Activated T-cell treated with anti-CD3 and anti-CD28 coated beads, Interleukin-2, amount 50 U/mL, for 24 hours (primary cell): ENCODE measurements at places on chromosomes 7 and 10.

DNA sequence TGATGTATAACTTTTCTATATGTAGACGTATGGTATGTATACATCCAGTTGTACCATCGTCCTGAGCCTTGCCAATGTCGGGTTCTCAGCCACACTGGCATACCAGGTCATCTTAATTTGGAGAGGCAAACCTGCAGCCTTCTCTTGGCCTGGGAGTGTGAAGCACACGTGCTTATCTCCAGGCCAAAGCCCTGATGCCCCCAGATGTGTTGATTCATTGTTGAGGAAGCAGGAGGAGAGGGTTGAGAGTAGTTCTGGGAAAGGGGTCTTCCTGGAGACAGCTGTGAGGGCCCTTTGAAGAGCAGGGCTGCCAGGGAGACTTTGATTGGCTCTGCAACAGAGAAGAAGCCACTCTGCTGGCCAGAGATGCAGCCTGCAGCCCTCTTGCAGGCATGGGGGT is 155.6 kb downstream of the ARHGAP21 start:
- DNase-seq = no peak

GRCh38 chr10:53770903-53771302 is 998.3 kb upstream of the MBL2 start:
- no peak for DNase-seq

DNA sequence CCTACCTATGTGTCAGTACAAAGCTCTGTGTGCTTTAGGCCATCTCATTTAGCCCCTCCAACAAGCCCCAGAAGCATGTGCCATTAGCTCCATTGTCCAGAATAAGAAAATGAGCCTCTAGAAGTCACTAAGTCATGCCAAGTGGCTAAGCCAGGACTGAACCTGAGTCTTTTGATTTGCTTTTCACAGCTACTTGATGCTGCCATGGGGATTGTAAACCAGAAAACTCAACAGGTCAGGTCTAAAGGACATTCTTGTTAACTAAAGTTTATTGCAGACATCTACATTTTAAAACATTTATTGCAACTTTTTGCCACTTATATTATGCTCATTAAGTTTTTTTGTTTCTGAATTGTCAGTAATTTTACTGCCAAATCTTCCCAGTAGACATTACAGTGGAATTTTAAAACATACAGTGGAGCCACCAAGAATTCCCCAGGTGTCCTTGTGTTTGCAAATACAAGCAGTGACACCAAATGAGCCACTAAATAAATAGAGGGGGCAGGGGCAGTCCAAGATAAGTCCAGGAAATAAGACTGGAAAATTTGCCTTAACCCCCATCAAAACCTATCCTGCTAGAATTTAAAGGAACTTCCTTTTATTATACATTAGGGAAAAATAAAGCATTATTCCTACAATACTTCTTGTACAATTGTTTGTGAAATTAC is 115.9 kb downstream of the RAPGEF5 start:
- DNase-seq = no peak

DNA sequence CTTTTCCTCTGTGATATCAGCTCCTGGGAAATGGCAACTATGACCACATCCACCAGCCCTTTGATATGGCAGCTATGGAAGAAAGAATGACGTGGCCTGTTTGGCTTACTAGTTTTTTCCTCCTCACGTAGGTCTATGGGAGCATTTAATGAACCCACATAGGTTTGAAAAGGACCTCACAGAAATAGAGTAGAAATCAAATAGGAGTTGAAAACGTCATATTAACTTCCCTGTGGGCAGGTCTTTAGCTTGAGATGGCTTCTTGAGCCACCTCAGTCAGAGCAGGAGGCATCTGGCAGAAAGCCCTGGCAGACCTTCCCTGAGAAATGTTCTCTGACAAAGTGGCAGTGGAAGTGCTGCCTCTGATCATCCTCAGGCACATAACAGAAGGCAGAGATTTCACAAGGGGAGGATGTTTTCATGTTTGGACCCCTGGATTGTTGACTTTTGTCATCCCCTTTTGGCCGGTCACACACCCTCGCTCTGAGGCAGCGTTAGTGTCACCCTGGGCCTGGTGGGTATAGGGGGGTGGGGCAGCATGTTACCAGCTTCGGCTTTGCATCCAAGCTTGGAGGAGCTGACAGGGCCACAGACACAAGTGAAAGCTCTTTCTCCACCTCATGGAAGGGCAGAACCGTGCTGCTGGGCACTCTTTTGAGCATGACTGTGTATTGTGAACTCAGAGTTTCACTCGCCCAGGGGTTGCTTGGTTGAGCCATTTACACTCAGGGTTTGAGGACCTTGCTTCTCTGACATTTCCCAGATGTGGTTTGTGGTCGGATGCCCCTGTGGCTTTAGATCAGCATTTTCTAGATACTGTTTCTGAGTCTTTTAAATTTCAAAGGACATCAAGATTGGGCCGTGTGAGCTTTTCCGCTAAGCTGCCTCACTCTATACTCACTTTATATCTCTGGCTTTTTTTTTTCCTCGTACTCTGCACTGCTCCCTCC is 184.2 kb downstream of the STK31 start:
- peak; percentile 41 for DNase-seq

GRCh38 chr10:4067931-4068561 is 283.0 kb upstream of the KLF6 start:
- DNase-seq = no peak

- DNase-seq = no peak
These were observed 206.5 kb upstream of the PRKCQ start for GRCh38 chr10:6786579-6787031.

DNA sequence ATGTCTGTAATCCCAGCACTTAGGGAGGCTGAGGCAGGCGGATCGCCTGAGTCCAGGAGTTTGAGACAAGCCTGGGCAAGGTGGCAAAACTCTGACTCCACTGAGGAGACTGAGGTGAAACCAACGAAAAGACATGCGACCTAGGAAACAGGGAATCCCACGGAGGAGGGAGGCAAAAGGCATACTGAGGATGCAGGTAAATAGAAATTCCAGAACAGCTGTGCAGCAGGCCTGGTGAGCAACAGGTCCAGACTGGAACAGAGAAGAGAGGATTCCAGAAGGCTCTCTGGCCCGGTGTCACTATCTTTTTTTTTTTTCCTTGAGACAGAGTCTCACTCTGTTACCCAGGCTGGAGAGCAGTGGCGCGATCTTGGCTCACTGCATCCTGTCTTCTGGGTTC is 7.3 kb downstream of the KLRG2 start:
- DNase-seq = no peak

- DNase-seq = no peak
These were observed 241.7 kb upstream of the NEBL start for GRCh38 chr10:21138769-21139340.

DNA sequence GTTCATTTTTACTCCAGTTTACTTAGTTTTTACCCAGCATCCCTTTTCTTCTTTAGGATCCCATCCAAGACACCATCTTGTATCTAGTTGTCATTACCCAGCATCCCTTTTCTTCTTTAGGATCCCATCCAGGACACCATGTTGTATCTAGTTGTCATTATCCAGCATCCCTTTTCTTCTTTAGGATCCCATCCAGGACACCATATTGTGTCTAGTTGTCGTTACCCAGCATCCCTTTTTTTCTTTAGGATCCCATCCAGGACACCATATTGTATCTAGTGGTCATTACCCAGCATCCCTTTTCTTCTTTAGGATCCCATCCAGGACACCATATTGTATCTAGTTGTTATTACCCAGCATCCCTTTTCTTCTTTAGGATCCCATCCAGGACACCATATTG is 63.4 kb upstream of the GJD4 start:
- no peak for DNase-seq

DNA sequence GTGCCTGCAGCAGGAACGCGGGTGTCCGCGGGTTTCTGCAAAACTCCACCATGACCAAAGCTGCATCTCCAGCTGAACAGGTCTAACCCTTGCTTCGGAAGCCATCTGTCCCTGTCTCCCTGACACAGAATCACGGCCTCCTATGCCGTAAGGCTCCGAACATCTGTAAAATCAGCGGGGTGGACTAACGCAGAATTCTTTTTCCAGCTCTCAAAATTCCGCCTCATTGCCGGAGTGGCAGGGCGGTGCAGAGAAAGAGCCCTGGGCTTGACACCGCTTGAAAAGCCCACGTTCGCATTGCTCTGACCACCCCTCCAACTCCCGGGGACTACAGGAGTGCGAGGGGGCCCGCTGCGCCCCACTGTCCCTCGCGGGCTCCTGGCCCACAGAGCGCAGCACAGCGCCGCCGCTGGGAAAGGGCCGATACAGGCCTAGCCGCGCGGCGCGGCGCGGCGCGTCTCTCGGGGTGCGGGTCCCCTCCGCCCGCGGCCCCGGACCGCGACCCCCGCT is 409 bp downstream of the DNMBP start:
- DNase-seq = no peak

DNA sequence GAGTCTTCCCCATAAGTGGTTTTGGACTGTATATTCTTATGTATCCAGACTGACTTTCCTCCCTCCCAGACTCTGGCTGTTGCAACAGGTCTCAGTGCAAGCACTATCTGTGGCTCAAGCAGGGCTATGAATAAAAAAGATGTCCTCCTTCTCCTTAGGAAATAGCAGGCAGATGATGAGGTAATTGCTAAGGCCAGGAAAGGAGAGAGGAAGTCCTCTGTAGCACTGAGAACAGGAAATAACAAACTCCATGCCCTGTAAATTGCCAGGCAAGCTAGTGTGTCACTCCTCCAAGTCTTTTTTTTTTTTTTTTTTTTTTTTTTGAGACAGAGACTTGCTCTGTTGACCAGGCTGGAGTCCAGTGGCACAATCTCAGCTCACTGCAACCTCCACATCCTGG is 900.1 kb downstream of the TYW1 start:
- no peak for DNase-seq

DNA sequence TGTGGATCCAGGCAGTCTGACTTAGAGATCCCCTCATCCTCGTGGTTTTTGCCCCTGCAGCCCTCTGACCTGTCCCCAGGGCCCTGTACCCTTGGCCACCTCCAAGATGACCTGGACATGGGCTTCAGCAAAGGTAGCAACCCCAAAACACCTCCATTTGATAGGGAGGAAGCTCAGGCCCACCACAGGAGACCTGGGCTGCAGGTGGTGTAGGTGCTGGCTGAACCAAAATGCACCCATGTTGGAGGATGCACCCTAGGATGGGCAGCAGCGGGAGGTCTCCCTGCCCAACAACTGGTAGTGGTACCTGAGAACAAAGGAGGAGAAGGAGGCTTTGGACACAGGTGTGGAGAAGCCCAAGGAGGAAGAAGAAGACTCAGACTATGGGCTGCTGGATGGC is 188.7 kb downstream of the ZNF716 start:
- DNase-seq = no peak

DNA sequence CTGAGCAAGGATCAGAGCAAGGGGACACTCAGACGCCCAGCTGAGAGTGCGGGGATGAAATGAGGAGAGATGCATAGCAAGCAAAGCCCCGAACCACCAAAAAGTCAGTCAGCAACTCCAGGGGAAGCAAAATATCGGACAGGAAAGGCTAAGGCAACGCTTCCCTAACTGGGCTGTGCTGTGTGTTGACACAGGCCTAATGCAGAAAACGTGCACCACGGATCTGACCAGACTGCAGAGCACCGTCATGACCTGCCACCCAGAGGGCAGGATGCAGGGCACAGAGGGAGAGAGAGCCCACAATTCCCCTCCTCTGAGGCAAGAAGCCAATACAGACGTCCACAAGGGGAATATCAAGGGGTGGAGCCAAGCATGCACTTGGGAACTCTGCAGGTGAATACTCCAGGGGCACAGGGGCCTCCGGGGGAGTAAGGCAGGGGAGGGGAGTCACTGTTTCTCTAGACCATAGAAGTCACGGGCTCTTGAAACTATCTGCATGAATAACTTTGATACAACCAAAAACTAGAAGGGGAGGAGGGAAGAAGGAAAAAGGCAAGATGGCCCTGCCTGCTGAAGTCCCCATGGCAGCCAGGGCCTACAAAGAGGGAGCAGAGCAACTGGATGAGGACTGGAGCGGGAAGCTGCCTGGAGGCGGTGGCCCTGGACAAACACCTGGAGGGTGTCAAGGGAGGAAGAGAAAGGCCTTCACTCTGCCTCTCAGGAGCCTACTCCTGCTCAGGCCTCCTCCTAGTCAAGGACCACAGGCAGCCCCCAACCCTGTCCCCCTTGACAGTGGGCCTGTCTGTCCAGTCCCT is 26.2 kb downstream of the GRID1 start:
- DNase-seq = no peak

- no peak for DNase-seq
These were observed 33.6 kb upstream of the BICC1 start for GRCh38 chr10:58479045-58479444.

- DNase-seq = peak; percentile 76
These were observed 1.2 kb downstream of the CCM2 start for GRCh38 chr7:45001138-45001694.

DNA sequence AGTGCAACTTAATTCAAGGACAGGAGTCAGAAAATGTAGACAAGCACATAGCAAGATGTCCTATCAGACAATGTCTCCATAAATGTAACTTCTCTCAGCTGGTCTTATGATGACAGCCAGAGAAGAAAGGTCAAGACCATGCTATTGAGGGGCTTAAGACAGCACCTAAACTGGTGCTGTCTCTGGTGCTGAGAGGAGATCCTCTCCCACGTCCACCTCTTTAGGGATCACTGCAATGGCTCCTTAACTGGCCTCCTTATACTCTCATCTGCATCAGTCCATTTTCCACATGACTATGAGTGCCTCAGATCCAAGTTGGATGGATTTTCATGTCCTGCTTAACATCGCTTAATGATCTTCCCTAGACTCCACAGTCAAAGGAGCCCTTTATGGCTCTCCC is 210.6 kb downstream of the ARL4A start:
- no peak for DNase-seq

GRCh38 chr10:43814663-43815062 is 166.0 kb upstream of the ZNF32 start:
- DNase-seq = no peak

GRCh38 chr7:104784686-104785085 is 229.3 kb upstream of the KMT2E start:
- DNase-seq = no peak

- no peak for DNase-seq
These were observed 24.4 kb upstream of the ZNF467 start for GRCh38 chr7:149797771-149798170.

GRCh38 chr10:79555354-79556309 is 4.6 kb downstream of the SFTPA2 start:
- no peak for DNase-seq
